NCI-H446 treated with DMSO at 0.1 percent for 48 hours (cell line): ENCODE measurements at places on chromosomes 7 and 10.

- no peak for DNase-seq
Measured at GRCh38 chr10:92681306-92681834, 8.4 kb upstream of the HHEX start.

- DNase-seq, result no peak
Measured at GRCh38 chr10:32318476-32318896, 28.5 kb downstream of the EPC1 start.

GRCh38 chr7:42080841-42081586 is 156.0 kb downstream of the GLI3 start:
- DNase-seq, result no peak

- no peak for DNase-seq
Measured at GRCh38 chr7:47345857-47346298, 236.0 kb downstream of the TNS3 start.
